ENCODE measurements at places on chromosomes 4 and X.

- DNase-seq: no peak
Observed at GRCh38 chr4:15766821-15767220, 11.3 kb upstream of the CD38 start.

DNA sequence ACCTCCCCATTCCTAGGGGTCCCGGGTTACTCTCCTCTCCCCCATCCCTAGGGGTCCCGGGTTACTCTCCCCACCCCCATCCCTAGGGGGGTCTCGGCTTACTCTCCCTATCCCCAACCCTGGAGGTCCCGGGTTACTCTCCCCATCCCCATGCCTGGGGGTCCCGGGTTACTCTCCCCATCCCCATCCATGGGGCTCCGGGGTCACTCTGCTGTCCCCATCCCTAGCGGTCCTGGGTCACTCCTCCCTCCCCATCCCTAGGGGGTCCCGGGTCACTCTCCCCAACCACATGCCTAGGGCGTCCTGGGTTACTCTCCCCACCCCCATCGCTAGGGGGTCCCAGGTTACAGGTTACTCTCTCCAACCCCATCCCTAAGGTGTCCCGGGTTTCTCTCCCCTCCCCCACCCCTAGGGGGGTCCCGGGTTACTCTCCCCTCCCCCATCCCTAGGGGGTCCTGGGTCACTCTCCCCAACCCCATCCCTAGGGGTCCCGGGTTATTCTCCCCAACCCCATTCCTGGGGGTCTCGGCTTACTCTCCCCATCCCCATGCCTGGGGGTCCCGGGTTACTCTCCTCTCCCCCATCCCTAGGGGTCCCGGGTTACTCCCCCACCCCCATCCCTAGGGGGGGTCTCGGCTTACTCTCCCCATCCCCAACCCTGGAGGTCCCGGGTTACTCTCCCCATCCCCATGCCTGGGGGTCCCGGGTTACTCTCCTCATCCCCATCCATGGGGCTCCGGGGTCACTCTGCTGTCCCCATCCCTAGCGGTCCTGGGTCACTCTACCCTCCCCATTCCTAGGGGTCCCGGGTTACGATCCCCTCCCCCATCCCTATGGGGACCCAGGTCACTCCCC, 821 bp downstream of the ASMTL start:
- no peak for DNase-seq

DNA sequence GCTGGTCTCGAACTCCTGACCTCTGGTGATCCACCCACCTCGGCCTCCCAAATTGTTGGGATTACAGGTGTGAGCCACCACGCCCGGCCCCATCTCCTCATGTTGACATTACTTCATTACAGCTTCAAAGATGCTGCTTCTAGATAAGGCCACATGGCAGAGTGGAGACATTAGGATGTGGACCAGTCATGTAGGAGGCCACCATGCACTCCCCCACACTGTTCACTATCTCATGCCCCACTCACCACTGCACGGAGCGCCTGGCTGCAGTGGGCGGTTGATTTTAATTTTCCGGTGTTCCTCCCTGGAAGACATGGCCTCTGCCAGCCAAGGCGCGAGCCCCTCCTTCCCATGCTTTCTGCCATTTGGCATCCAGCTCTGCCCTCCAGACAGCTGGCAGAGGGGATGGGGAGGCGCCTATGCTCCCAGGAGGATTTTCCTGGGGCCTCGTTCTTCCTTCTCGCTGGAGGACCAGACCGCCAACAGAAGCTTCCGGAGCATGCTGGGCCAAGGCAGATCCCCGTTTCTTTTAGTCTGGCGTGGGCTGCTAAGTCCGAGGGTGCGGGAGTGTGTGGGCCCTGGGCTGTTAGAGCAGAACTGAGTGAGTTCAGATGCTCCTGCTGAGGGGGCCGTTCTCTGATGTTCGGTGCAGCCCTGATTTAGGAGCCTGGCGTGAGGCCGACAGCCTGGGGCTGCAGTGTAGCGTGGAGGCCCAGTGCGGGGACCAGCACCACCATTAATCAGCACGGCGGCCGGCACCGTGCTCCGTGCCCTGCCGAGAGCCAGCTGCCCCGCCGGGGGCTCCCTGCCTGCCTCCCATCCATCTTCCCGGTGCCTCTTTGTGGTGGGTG, 93.1 kb downstream of the SORCS2 start:
- DNase-seq: no peak

GRCh38 chr4:7659429-7660175, 224.9 kb upstream of the PSAPL1 start:
- no peak for DNase-seq
